ENCODE measurements at places on chromosomes 12 and 14.

DNA sequence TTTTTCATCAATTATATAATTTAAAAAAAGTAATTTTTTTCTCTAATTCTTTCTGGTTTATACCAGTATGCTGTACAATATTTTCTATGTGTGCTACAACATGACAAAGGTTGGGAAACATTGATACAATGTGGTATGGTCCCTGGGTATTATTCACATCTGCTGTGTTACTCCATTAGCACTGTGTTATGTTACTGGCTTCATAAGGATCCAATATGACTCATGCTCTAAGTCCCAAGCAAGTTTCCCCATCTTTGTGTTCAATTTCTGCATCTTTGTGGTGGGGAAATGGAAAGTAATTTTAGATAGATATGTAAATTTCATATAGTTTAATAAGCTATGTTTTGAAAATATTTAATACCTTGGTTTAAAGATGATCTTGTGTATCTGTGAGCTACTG, 35.8 kb downstream of the FBXO33 start:
- no peak for DNase-seq

DNA sequence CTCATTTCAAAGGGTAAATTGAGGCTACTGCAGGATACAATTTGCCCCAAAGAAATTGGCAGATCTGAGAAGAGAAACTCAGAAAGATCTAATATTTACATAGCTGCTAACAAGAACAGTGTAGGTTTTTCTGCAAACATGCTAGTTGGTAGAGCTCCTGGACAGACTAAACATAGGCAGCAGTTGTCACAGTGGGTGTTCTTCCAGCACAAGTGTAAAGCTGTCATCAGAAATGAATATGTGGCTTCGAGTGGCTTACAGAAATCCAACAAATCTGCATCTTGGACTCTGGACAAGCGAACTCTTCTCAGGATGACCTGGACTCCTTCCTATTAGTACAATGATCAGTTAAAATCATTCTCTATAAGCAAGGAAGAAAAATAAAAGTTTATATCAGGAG, 5.9 kb downstream of the CBX5 start:
- DNase-seq = no peak

- no peak for DNase-seq
Measured at GRCh38 chr12:58189030-58189429, 247.7 kb downstream of the ATP23 start.

- DNase-seq = no peak
Measured at GRCh38 chr14:71208702-71209357, 301.6 kb downstream of the PCNX1 start.

- DNase-seq = no peak
Measured at GRCh38 chr14:84770030-84770429, 759.9 kb upstream of the FLRT2 start.

DNA sequence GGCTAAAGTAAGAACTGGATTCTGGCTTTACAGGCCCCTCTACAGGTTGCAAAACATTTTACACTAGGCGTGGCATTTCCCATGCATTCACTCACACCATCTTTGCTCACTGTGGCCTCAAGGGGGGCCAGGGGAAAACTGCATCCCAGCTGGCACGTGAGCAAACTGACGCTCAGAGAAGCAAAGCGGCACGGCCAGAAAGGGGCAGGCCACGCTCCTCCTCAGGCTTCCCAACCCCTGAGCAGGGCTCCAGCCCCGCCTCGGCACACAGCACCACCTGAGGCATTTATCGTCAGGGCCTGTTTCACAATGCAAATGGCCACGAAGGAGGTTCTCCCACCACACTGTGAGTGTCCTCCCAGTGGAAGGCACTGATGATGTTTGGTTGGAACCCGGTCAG, 90.8 kb downstream of the BCL11B start:
- no peak for DNase-seq

DNA sequence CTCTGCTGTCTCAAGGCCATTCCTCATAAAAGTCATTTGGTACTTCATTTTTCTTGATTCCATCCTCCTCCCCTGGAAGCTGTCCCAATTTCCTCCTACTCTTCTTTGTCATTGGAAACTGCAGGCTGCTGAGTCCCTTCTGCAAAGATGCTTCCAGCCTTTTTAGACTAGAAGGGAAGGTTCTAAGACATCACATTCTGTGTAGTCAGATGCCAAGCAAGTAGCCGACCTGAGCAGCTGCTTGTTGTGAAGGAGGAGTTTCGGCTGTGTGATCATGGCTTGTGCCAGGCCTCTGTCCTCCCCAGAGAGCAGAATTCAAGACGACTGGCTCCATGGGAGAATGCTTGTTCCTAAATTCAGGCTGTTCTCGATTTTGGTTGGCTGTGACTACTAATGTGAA, 8.7 kb downstream of the RFC5 start:
- DNase-seq = no peak

DNA sequence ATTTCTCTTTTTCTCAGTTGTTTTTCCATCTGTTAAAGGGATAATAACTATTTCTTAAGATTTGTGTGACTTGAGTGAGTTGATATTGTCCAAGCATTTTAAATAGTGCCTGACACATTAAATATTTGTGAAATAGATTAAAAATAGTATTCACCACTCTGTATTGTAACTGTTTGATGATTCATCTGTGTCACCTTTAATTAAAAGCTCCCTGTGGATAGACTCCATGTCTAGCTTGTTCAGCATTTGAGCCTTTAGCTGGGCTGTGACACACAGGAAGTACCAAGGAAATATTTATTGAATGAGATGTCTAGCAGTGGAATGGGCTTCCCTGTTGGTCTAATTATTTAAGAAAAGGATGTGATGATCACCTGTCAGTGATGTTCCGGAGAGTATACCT, 1.8 kb upstream of the GLIPR1L2 start:
- no peak for DNase-seq

DNA sequence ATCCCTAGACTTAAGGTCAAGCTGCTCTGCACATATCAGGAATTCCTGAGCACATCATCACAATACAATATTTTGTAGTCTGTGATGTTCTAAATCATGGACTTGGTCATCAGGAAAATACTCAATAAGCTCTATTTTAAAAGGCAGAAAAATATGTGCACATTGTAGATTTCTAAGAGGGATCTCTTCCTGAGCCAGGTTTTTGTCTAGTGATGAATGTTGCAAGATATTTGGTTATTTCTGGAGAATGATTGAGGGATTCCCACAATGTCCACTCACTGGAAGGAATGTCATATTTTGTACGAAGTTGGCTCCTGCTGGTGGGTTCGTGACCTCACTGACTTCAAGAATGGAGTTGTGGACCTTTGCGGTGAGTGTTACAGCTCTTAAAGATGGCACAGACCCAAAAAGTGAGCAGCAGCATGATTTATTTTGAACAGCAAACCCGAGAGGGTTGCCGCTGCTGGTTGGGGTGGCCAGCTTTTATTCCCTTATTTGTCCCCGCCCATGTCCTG, 300.9 kb upstream of the DCN start:
- DNase-seq = no peak

DNA sequence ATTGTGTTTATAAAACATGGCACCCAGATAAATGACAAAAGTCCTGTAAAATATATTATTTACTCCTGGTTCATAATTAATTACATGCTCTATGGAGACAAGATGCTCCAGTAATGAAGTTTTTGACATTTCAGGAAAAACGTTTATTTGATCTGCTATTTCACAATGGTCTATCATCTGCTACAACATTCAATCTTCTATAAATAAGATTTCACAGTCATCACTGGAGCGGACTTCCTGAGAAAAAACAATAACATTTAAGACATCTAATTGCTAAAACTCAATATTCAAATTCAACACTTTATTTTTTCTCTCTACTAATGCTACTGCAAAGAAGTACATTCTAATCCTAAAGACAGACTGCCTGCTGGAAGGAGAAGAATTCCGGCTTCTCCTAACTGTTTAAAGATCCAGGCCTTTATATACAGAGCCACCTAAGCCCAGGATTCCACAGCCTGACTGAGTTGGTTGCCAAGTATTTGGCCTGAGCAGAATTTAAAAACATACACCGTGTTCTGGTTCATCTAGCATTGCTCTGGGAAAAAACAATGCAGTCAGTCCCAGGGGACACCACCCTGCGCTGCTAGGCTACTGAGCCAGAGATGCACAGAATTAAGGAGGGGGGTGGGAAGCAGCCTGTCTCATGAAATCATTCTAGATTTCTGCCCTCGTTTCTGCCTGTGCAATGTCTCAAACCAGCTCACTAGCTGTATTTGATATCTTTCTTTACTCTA, 58.0 kb downstream of the TMTC1 start:
- DNase-seq = peak; percentile 4

- DNase-seq = no peak
Measured at GRCh38 chr12:130496516-130497120, 158.9 kb downstream of the PIWIL1 start.

DNA sequence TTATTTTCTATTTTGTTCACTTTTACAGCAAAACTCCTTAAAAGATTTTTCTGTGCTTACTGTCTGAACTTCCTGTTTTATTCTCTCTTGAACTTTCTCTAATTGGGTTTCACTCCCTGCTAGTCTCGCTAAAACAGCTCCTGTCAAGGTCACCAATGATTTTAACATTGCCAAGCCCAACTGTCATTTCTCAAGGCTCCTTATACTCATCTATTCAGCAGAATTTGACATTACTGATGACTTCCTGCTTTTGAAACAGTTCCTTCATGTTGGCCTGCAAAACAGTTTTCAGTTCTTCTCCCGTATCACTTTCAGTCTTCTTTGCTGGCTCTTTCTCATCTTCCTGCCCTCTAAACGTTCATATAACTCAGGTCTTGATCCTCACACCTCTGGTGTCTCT, 268.5 kb upstream of the USP15 start:
- no peak for DNase-seq

DNA sequence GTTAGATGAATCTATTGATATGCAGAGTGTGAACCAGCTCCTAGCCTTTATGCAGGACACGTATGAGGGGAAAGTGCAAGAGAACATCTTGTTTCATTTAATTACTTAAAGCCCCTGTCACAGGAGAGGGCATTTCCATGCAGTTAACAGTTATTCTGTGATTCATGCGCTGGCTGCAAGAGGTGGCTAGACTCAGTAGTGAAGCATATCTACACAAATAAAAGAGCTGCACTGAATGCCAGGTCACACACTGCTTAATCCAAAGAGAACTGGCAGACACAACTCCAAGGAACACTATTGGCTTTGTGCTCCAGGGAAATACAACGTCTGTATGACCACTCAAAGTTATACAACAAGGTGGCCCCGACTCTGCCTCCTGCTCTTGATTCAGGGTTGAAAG, 394.1 kb downstream of the C12orf75 start:
- DNase-seq = no peak

DNA sequence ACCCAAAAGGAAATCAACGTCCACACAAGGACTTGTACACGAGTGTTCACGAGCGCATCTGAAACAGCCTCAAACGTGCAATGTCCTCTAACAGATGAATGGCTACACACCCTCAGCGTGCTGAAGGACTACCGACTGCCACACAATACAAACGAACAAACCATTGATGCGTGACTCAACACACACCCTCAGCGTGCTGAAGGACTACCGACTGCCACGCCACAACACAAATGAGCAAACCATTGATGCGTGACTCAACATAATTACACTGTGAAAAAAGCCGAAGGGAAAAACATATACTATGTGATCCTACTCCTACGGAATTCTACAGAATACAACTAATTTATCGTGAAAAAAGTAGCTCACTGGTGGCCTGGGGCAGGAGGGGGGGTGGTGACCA, 25.1 kb upstream of the BTBD6 start:
- no peak for DNase-seq

- DNase-seq = no peak
Measured at GRCh38 chr12:102462795-102463465, 17.4 kb downstream of the IGF1 start.

DNA sequence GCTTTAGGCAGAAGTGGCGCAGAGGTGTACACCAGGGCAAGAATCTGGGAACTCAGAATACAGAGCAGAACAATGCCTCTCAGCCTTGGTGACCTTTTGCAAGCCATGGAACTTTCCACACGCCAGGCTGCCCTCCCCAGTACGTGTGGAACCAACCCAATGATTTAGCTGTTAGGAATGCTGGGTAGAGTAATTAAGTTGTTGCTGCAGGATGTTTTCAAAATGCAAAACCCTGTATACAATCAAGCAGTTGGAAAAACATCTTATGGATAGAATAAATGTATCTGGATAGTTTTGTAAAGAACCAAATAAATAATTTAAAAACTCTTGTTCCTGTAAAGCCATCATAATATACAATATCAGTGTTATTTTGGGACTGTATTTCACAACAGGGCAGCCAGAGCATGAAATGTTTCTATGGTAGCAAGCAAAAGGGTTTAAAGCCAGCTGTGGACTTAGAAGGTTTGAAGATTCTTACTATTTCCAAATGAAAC, 19.4 kb downstream of the PPP1R36 start:
- DNase-seq = no peak

- no peak for DNase-seq
Measured at GRCh38 chr12:50032854-50033581, 7.7 kb upstream of the RACGAP1 start.

- no peak for DNase-seq
Measured at GRCh38 chr14:100967930-100968329, 64.4 kb upstream of the RTL1 start.

DNA sequence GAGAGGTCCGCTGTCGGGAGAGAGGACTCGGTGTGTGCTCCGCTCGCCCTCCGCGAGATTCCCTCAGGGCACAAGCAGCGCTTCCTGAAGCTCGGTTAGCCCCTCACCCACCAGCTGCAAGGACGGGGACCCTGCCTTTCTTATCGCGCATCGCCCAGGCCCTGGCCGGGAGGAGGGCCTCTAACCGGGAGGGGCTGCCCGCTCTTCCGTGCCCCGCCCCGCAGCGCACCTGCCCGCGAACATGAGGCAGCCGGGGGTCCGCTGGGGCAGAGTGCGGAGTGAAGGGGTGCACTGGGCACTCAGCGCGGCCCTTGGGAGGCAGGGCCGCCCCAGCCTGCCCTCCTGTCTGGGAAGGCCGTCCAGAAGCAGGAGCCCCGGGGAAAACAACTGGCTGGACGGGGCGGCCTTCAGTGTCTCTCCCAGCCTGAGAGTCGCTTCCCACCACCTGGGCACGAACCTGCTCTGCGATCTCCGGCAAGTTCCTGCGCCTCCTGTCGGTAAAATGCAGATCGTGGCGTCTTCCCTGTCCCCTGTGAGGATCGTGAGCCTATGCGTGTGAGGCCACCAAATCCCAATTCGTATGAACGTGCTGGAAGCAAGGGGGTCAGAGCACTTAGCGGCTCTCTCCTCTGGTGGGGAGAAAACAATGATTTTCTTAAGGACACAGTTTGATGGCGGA, 28.0 kb upstream of the ADIPOR2 start:
- DNase-seq = peak; percentile 40

DNA sequence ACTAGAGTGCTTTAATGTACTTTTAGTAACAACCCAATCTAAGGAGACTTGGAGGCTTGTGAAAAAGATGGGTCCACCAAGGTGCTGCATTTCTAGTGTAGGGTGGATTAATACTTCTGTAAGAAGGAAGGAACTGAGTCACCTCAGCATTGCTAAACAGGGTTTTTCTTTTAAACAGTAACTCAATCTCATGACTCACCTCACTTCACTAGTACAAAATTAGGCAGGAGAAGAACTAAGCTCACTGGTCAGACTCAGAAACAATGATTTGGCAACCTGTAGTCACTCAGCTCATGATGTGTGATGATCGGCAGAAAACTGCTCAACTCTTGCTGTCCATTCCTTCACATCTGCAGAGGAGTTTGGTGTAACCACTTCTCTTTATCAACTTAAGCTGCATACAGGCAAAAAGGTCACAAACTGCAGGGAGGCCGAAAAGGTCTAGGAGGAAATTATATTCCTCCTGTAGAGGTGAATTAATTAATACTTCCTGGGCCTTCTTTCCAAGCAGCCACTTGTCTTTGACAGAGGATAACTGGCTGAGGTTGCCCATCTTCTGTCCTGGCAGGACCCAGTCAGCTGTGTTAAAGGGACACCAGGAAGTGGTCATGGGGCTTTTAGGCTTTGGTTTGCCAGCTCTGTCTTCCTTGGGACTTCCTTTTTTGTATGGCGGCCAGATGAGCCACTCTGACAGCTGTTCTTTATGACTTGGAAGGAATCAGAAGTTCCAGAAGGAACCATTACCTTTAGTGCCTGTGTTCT, 466.9 kb downstream of the FUT8 start:
- DNase-seq = no peak
